Left lung (tissue), 14 donors: ENCODE measurements at places on chromosomes 2 and 18.

DNA sequence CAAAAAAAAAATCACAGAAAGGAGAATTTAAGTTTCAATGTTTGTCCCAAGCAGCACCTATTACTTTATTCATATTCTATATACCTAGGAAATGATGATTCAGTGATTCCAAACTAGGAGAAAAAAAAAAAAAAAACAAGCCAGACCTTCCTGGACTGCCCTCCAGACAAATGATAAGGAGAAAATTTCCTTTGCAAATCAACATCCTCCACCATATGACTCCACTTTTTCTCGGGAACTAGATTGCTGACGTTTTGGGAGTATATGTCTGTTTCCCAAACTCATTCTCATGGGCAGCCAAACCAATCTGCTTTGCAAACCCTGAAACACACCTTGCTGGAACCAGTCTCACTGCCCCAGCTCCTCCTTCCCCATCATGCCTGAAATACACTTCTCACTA is 16.8 kb downstream of the AP1S3 start:
- DNase-seq: no peak

- DNase-seq: no peak
These were observed 392.7 kb upstream of the ID2 start for GRCh38 chr2:8289111-8289510.

GRCh38 chr2:221106241-221106640 is 465.9 kb downstream of the EPHA4 start:
- no peak for DNase-seq

GRCh38 chr2:14492920-14493503 is 139.5 kb upstream of the LRATD1 start:
- DNase-seq: no peak

- no peak for DNase-seq
These were observed 80.3 kb downstream of the SPP2 start for GRCh38 chr2:234130777-234131181.

DNA sequence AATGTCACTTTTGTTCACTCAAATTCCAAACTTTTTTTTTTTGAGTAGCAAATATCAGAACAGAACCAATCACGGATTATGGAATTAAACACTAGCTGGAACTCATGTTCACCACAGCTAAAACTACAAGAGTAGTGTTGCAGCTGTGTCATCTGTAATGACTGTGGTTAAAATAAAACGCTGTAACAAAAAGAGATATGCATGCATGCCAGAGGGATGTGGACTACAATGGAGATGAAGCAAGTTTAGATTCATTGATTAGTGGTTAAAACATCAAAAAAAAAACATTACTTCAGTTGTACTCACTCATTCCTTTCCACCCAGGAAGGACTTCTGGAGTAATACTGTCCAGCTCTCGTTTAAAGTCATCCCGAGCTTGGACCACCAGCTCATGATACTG is 37.0 kb downstream of the IMMT start:
- DNase-seq: no peak

GRCh38 chr2:199710551-199710950 is 140.4 kb downstream of the FTCDNL1 start:
- DNase-seq: no peak

- DNase-seq: no peak
These were observed 440.9 kb upstream of the CELF4 start for GRCh38 chr18:38006541-38006940.
